ENCODE measurements at places on chromosomes 7 and 10.
A peak's percentile ranks its signal among the peaks of the same experiment; 100 is the strongest.

GRCh38 chr10:131656431-131656841, 244.4 kb upstream of the PPP2R2D start:
- DNase-seq = no peak
- H3K4me1 ChIP-seq = peaks cover 46% of the 10 kb centered on the region
- H3K27me3 ChIP-seq = peaks cover 20% of the 10 kb centered on the region
- no peak overlapping the region for H3K27ac ChIP-seq

- no peaks in the 10 kb centered on the region for H3K36me3 ChIP-seq
- no peaks in the 10 kb centered on the region for H3K27me3 ChIP-seq
- no peaks in the 10 kb centered on the region for H3K4me1 ChIP-seq
- DNase-seq = no peak
Measured at GRCh38 chr7:106668861-106669524, 8.0 kb upstream of the CCDC71L start.

- no peak overlapping the region for H3K27ac ChIP-seq
- no peak for DNase-seq
- H3K36me3 ChIP-seq = no peaks in the 10 kb centered on the region
Measured at GRCh38 chr7:119783799-119784198, 489.2 kb upstream of the KCND2 start.

DNA sequence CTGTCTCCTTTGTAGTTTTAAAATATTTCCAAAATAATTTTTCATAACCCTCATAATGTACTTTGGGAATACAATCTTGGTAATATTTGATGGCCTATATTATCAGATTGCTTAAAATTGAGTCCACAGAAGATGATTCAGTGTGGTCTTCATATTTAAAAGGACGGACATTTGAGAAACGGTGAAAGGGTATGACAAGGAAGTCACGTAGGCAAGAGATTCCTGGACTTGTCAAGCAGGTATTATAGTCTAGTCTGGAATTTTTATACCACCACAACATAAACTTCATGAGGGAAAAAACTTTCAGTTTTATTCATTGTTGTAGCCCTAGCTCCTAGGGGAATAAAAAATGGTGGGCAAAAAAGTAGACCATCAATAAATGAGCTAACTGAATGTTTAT, 82.3 kb downstream of the KMT2E start:
- H3K4me3 ChIP-seq = no peak overlapping the region
- no peaks in the 10 kb centered on the region for H3K27me3 ChIP-seq
- DNase-seq = no peak

GRCh38 chr7:20721086-20721810, 65.4 kb downstream of the SP8 start:
- no peaks in the 10 kb centered on the region for H3K4me1 ChIP-seq
- no peak overlapping the region for H3K27ac ChIP-seq
- no peaks in the 10 kb centered on the region for H3K36me3 ChIP-seq
- H3K4me3 ChIP-seq = no peak overlapping the region
- DNase-seq = no peak
- no peaks in the 10 kb centered on the region for H3K27me3 ChIP-seq

GRCh38 chr7:27684491-27684890, 21.8 kb upstream of the HIBADH start:
- H3K36me3 ChIP-seq = no peaks in the 10 kb centered on the region
- H3K4me3 ChIP-seq = no peak overlapping the region
- DNase-seq = no peak
- peaks cover 16% of the 10 kb centered on the region for H3K4me1 ChIP-seq
- H3K27ac ChIP-seq = no peak overlapping the region

DNA sequence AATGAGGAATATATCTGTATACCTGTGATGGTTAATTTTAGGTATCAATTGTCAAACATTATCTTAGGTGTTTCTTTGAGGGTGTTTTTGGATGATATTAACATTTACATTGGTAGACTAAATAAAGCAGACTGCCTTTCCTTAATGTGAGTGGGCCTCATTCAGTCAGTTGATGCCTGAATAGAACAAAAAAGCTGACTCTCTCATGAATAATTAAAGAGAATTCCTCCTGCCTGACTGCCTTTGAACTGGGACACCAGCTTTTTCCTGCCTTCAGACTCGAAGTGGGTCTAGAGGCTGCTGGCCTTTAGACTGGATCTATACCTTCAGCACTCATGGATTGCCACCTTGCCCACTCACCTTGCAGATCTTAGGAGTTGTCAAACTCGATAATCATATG, 117.9 kb upstream of the TMEM168 start:
- H3K36me3 ChIP-seq = peaks cover 98% of the 10 kb centered on the region
- H3K4me3 ChIP-seq = no peak overlapping the region
- no peak for DNase-seq
- H3K27me3 ChIP-seq = no peaks in the 10 kb centered on the region
- H3K27ac ChIP-seq = no peak overlapping the region
- H3K4me1 ChIP-seq = no peaks in the 10 kb centered on the region

DNA sequence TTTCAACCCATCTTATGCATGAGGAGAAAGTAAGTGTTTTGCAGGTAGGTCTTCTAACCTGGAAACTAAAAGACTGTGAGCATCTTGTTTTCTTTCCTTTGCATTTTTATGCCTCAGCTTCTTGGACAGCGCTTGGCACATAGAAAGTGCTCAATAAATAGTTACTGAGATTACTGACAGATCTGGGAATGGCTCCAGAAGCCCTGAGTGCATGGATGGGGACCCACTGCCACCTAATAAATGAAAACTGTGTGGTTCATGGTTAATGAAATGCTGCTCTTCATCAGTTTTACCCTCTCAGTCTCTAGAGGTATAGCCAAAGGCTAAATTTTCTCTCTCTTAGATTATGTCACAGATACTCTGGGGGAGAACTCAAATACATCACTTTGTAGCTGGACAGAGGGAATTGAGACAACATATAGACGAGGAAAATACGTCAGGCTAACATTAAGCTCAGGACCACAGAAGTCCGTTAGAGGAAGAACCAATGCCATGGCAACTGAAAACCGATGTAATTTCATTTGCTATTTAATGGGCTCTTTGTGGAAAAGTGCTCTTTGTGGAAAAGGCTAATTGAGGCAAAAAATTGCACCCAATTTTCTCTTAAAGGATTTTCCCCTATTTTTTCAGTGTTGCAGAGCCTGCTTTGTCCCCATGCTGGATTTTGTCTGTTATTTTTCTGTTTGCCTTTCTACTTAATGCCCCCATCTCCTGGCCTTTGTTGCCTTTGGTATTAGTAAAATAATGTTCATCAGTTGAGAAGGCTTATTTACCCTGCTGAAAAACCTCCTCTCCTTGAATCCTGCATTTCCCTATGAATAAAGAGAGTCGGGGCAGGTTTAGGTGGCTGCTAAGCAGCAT, 17.8 kb downstream of the ASB4 start:
- DNase-seq = no peak
- peaks cover 4% of the 10 kb centered on the region for H3K27me3 ChIP-seq
- H3K27ac ChIP-seq = no peak overlapping the region
- H3K4me3 ChIP-seq = peak overlapping the region; percentile 8
- H3K4me1 ChIP-seq = peaks cover 58% of the 10 kb centered on the region

- H3K36me3 ChIP-seq = no peaks in the 10 kb centered on the region
- H3K27ac ChIP-seq = no peak overlapping the region
- no peak overlapping the region for H3K4me3 ChIP-seq
- H3K4me1 ChIP-seq = no peaks in the 10 kb centered on the region
Measured at GRCh38 chr7:137576481-137576880, 232.9 kb upstream of the PTN start.

DNA sequence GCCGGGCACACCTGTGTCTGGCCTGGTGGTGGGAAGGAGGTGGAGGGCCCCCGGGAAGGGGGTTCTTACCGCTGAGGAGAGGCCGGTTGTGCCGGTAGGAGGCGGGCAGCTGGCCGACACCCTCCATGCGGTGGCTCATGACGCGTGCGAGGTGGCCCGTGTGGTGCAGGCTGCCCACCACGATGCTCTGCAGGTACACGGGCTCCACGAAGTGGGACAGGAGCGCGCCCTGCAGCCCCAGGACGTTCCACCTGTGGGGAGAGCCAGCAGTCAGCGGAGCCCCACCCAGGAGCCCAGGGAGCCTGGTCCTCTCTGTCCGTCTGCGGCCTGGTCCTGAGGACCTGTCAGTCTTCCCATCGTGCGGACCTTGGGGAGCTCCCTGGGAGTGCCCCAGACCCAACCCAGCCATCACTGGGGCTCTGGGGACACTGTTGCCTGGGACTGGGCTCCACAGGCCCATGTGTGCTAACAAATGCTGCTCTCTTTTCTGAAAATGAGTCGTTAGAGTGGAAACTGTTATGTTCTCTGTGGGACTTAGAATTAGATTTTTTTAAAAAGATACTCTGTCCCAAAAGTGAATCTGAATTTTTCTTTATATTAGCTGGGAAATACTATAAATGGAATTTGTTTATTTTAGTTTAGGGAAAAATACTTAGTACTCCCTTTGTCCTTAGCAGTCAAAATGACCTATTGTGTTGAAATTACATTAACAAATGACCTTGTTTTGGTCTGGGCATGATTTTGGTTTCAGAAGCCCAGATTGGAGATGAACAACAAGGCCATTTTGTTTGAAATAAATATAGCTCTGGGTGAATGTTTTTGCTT, 143.9 kb downstream of the WDR37 start:
- no peak overlapping the region for H3K27ac ChIP-seq
- H3K27me3 ChIP-seq = peaks cover 8% of the 10 kb centered on the region
- H3K4me3 ChIP-seq = no peak overlapping the region
- no peak for DNase-seq
- H3K4me1 ChIP-seq = peaks cover 23% of the 10 kb centered on the region
- no peaks in the 10 kb centered on the region for H3K36me3 ChIP-seq

DNA sequence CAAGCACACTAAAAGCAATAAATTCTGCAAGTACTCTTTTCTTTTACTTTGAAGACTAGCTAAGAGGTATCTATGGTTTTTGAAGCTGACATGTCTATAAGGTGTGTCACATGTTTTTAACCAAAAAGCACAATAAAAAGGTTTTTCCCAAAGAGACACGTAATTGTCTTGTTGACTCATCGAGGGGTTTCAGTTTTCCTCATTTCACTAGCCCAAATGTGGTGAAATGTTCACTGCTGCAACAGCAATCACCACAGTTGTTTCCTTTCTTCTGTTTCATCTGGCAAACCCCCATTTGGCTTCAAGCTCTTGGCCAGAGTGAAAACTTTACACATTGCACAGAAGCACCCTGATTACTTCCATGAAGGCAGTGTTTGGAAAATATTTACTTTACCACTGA, 3.8 kb upstream of the HOXA4 start:
- peaks cover 37% of the 10 kb centered on the region for H3K36me3 ChIP-seq
- H3K4me3 ChIP-seq = peak overlapping the region; percentile 97
- H3K27ac ChIP-seq = peak overlapping the region; percentile 97
- DNase-seq = no peak
- peaks cover 83% of the 10 kb centered on the region for H3K4me1 ChIP-seq

DNA sequence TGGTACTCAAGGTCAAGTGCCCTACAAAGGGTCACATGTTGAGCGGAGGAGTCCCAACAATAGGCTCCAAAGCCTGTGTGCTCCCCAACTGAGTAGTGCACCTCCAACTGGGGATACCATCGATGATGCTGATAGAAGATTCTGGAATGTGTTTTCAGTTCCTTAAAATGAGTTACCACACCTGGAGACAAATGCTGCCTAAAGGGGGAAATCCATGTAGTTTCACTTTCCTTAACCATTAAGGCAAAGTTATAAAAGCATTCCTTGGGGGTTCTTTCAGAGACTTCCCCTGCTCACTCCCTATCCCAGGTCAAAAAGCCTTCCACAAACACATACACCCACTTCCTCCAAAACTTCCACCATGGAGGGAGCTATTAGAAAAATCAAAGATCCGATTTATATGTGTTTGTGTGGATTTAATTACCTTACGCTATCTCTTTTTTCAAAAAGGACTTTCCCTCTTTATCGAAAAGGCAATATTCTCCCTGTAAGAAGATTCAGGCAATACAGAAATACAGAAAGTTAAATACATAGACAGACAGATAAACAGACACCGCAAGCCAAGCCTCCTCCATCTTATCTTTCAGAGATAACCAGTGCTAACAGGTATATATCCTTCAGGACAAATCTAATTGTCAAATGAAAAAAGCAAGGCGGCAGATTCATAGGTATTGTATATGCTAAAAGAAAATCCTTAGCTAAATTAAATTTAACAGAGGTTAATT, 135.9 kb upstream of the ASAH2 start:
- H3K4me1 ChIP-seq = peaks cover 8% of the 10 kb centered on the region
- H3K27ac ChIP-seq = no peak overlapping the region
- DNase-seq = no peak
- peaks cover 2% of the 10 kb centered on the region for H3K27me3 ChIP-seq

DNA sequence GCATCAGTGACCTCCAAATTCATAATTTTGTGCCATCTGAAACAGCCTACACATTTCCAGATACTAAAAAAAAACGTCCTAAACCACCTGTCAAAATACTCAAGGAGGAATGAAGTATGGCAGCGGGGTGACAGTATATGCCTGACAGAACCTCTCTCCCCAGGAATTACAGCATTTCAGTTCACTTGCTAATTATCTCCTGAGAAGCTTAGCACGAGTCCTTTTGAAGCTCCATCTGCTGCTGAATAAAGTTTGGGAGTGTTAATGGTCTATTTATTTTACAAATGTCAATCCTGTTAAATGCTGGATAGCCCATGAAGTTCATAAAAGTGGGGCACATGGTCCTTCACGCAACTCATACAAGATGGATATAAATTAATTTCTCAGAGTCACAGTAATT, 29.4 kb upstream of the ANLN start:
- H3K27ac ChIP-seq = no peak overlapping the region

GRCh38 chr10:35675846-35676245, 33.8 kb upstream of the FZD8 start:
- no peaks in the 10 kb centered on the region for H3K4me1 ChIP-seq
- no peak for DNase-seq
- peaks cover 7% of the 10 kb centered on the region for H3K27me3 ChIP-seq
- no peaks in the 10 kb centered on the region for H3K36me3 ChIP-seq
- H3K27ac ChIP-seq = no peak overlapping the region
- H3K4me3 ChIP-seq = no peak overlapping the region

DNA sequence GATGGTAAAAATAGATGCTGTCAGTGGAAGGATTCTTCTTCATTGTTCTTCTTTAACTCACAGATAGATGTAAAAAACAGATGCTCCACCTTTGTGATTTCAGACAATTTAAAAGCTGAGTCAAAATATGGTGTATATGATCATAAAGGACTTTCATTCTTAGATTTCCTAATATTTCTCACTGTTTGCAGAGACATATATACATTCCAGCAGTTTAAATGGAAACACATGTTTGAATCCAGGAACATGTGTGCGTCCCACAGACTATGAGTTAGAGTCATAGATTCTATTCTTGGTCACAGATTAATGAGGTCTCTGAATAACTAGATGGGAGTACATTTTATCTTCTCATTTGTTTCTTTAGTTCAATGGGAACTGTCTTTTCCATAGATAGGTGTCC, 109.6 kb downstream of the BICC1 start:
- no peaks in the 10 kb centered on the region for H3K36me3 ChIP-seq
- no peak for DNase-seq
- no peaks in the 10 kb centered on the region for H3K27me3 ChIP-seq
- H3K4me3 ChIP-seq = no peak overlapping the region

DNA sequence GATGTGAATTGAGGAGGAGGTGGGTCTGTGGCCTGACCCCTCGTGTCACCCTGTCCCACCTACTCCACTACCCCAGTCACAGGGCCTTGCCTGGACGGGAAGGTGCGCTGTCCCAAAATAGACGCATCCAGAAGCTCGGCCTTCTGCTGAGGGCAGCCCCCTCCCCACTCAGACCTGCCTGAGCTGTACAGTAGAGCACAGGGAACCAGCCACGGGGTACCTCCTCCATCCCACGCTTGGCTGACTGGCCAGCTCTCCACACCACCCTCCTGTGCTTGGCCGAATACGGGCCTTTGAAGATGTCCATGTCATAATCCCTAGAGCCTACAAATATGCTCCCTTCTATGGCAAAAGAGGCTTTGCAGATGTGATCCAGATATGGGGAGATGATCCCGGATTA, 88.3 kb downstream of the CHST15 start:
- DNase-seq = no peak
- peaks cover 22% of the 10 kb centered on the region for H3K36me3 ChIP-seq
- peaks cover 54% of the 10 kb centered on the region for H3K4me1 ChIP-seq
- H3K4me3 ChIP-seq = peak overlapping the region; percentile 54
- H3K27ac ChIP-seq = peak overlapping the region; percentile 93

Data from nephron progenitor cell (in vitro differentiated cells).